ENCODE measurements at places on chromosomes 4 and X.

- DNase-seq, result no peak
Measured at GRCh38 chrX:153669174-153669890, 4.3 kb downstream of the PNCK start.

- peak; percentile 75 for DNase-seq
Measured at GRCh38 chrX:34656842-34657725, at the start of gene TMEM47. Gene TMEM47, minus strand, starts transcription at chrX:34657285. Its CDS starts 256 bp downstream, at chrX:34657029.

GRCh38 chrX:118558926-118559325 is 63.3 kb downstream of the DOCK11 start:
- no peak for DNase-seq

DNA sequence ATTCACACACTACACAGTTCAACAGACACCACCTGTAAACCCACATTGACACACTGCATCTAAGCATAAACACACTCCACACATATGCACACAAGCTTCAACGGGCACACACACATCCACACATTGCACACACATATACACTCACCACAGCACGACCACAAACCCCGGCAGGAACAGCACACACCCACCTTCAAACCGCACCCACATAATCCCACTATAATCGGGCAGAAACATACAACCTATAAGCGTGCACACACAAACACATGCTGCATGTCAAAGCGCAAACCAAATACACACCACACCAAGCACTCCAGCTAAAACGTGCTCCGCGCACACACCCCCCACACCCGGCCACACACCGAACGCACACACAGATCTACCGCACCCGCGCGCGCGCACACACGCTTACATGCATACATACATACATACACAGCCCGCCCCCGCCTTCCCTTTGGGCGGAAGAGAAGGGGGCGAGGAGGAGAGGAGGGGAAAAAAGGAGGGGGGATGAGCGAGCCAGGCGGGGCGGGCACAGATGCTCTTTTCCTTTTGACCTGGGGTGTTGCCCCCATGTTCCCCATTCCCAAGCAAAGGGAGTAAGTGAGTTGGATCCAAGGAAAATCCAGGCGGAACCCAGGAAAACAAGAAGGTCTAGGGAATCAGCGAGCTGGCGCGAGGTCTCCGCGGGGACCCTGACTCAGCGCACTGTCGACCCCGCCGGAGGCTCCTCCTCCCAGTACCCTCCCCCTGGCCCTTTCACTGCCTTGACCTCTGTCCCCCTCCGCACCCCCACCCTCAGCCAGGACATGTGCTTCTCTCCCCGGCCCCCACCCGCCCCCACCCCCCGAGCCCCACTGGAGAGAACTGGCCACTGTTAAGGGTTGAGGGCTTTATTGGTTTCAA is 9.9 kb downstream of the ARHGAP36 start:
- no peak for DNase-seq

- no peak for DNase-seq
Measured at GRCh38 chr4:184434501-184435066, 39.8 kb downstream of the IRF2 start.

GRCh38 chr4:100461807-100462605 is 55.8 kb downstream of the EMCN start:
- DNase-seq, result peak; percentile 86

GRCh38 chr4:174388461-174389145 is 104.9 kb downstream of the CEP44 start:
- no peak for DNase-seq

DNA sequence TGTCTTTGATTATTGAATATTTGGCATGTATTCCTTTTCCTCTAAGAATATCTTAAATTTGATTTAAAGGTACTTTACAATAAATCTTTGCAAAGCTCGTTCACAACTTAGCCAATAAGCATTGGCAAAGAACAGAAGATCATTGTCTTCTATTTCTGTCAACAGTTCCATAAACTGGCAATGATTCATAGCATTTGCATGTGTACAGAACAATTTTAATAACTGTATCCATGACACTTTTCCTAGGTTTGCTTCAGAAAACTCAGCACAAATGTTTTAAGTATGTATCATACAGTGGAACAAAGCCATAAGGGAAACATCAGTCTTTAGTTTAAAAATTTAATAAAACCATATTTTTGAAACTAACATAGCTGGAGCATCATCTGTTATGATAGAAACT is 462.7 kb upstream of the RPS6KA3 start:
- peak; percentile 73 for DNase-seq

- DNase-seq, result no peak
Measured at GRCh38 chr4:85180533-85180932, 214.0 kb upstream of the WDFY3 start.

Measured in fibroblast of skin of abdomen (primary cell).